ENCODE measurements at places on chromosomes 5 and 9.

DNA sequence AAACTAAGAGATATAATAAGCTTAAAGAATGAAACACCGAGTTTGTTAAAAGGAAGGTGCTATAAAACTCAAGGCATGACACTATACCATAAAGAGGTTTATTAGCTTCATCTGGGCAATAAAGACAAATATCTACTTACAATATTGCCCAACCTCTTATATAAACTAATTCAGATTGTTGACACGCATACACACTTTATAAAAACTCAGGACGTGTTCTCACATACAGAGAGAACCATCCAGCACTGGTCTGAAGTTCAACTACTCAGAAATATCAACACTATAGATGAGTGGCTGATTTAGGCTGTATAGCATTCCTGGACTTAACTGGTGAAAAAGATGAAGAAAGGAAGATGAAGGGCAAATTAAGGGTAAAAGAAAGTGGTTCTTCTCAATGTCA is 81.2 kb downstream of the FRMD3 start:
- no peak for DNase-seq

DNA sequence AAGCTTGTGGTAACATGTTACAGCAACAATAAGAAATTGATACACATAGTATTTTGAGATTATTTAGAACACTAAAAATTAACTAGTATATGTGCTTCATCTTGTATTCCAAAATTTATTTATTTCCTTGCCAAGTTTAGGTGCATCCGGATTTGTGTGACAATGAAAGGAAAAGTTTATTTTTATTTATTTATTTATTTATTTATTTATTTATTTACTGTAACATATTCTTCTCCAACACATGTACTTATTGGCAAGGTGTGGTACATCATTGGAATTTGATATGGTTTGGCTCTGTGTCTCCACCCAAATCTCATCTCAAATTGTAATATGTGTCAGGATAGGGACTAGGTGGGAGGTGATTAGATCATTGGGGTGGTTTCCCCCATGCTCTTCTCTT is 373.3 kb upstream of the EDIL3 start:
- DNase-seq, result no peak

DNA sequence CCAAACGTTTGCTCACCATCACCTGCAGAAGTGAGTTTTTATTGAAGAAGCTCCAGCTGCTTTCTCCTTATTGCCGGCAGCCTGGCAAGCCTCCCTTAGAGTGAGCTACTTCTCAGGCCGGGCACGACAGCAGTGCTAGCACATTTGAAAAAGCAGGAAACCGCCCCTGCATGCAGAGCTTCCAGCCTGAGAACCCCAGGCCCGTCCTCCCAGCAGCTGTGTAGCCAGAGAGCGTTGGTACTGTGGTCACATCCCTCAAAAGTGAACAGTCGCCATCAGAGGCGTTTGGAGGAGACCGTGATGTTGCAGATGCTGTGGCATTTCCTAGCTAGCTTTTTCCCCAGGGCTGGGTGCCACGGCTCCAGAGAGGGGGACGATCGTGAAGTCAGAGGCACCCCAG is 23.5 kb downstream of the SLC25A25 start:
- DNase-seq, result no peak

- DNase-seq, result no peak
These were observed 24.6 kb upstream of the LRRC14B start for GRCh38 chr5:166441-167372.

DNA sequence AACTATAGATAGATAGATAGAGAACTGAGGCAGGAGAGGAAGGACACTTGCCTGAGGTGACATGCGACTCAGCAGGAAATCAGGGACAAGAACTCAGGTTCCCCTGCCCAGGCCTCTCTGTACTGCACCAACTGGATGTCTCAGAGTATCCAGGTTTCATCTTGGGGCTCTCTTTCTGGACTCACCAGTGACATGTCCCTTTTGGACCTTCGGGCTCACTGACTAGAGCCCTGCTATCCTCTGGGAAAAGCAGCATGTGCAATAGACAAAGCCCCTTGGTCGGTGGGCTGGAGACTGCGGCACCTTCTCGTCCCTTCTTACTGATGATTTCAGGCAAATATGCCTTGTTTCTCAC is 104.5 kb downstream of the RGS3 start:
- no peak for DNase-seq

- no peak for DNase-seq
These were observed 369.5 kb downstream of the MLLT3 start for GRCh38 chr9:20252778-20253177.

GRCh38 chr9:35829764-35830096 is 702 bp downstream of the TMEM8B start:
- DNase-seq, result no peak

Data from CD8-positive, alpha-beta memory T cell (primary cell).